Progenitor cell of endocrine pancreas (in vitro differentiated cells): ENCODE measurements at places on chromosomes 7 and 10. TPM values are rescaled to one million over a fixed set of nuclear protein-coding genes. Genes with fewer than 3 reads are reported as not detected.

DNA sequence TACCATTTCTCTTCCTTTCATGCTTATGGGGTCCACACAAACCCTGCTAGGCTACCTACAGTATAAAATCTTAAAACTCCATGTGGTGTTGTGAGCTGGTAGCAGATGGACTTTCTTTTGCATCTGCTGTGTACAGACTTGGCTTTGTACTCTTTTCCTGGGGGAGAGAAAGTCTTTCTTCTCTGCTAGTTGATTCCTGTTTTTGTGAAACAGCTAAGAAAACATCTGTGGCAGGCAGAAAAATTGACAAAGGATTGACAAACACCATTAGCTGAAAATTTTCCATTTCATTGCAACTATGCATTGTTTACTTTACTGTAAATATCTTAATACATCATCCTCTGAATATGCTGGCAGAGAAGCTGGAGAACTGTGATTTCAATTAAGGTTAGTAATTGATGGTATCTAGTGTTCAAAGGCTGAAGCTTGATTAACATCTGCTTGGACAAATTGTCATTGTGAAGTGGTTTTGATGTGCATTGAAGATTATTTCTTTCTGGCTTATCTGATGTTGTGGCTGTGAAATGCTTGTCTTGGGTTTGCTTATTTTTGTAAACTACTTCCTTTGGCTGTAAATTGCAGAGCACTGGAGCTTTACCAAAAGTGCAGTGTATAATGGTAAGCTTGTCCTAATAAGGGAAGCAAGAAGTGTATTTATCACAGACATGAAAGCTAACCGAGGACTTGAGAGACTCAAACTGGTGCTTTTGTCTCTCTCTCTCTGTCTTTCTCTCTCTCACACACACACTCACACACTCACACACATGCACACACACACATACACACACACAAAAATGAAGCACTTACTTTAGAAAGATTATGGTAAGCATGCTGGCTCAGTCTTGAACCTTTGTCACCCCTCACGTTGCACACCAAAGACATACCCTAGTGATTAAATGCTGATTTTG lies at the start of gene FOXP2:
Gene FOXP2 (plus strand): TSS at position 660 of the 908 bp plus-strand sequence. CDS start 11,697 bp downstream, outside the sequence.
- no peak within 1 kb of the TSS for H3K27ac ChIP-seq
- no peak within 1 kb of the TSS for H3K4me3 ChIP-seq
- DNase-seq, result no peak
- H3K27me3 ChIP-seq, result peaks cover 3% of the 10 kb centered on the region
- peaks cover 24% of the 10 kb centered on the region for H3K4me1 ChIP-seq

- peak overlapping the region; percentile 73 for H3K27ac ChIP-seq
- peaks cover 12% of the 10 kb centered on the region for H3K4me1 ChIP-seq
- H3K36me3 ChIP-seq, result no peaks in the 10 kb centered on the region
- DNase-seq, result no peak
- no peak overlapping the region for H3K4me3 ChIP-seq
These were observed 1034.5 kb upstream of the LRRTM3 start for GRCh38 chr10:65891073-65891981.

GSDME gene
- total RNA-seq, result 22.3 and 25.0 TPM in 2 replicates

PTPRN2 gene
- 9.4 and 11.4 TPM in 2 replicates for total RNA-seq
